ENCODE measurements at places on chromosomes 11 and 22.
A peak's percentile ranks its signal among the peaks of the same experiment; 100 is the strongest.

- no peak for DNase-seq
Observed at GRCh38 chr22:24822471-24822870, 16.5 kb downstream of the SGSM1 start.

DNA sequence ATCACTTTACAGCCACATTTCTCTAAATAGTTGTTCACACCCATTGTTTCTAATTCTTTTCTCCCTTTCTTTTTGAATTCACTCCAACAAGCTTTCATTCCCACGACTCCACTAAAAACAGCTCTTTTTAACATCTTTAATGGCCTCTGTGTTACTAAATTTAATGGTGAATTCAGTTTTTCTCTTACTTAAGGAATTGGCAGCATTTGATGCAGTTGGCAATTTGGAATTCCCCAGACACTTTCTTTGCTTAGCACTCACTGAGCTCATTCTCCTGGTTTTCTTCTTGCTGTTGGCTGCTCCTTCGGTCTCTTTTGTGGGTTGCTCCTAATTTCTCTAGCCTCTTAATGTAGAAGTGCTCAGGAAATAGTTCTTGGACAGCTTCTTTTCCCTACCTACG, 40.5 kb upstream of the OR9Q1 start:
- no peak for DNase-seq

- no peak for DNase-seq
Observed at GRCh38 chr22:22380098-22381030, 128.2 kb downstream of the ZNF280B start.

DNA sequence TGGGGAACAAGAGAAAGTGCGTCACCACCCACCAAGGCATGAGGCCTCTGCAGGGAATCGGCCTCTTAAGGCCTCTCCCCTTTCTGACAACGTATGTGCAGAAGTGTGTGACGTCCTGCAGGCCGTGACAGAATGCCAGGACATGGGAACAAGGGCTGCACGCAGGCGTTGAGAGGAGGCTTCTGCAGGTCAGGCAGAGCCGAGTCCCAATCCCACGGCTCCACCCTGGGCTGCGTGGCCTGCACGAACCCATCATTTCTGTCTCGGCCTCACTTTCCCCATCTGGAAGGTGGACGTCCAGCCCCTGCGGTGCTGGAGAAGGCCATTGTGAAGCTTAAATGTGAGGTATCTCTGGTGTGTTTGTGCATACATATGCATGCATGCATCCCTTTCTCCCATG, 61.8 kb downstream of the SHANK2 start:
- DNase-seq, result no peak

DNA sequence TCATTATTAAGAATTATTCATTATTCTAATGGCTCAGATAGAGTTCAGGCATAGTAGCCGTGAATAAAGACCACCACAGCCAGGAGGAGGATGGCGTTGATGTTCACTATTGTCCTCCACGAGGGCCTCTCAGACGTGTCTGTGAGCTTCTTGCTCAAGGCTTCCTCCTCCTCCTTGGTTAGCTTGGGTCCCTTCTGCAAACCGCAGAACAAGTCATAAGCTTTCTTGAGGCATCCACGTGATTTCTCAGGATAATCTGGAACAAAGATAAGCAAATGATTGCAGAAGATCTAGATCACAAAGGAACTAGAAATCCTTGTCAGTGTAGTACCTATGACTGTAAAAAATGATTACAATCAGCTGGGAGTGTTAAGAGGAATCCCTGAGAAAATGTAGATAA, 13.6 kb upstream of the RFPL2 start:
- DNase-seq, result no peak

GRCh38 chr11:26834601-26835000, 112.7 kb upstream of the SLC5A12 start:
- no peak for DNase-seq

DNA sequence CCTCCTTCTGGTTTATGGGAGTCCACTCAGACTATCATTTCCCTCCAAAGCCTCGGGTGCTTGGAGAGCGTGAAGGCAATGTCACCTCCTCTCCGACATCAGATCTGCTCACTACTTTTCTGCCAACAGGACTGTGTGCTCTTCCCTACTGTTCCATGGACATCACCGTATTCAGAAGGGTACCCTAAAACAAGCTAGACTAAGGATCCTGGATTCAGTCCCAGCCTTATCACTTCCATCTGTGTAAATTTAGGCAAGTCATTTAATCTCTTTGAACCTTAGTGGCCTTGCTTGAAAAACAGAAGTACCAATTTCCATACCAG, 78.2 kb downstream of the KCNC1 start:
- DNase-seq, result no peak

GRCh38 chr11:1511937-1512496, 25.4 kb upstream of the MOB2 start:
- no peak for DNase-seq

DNA sequence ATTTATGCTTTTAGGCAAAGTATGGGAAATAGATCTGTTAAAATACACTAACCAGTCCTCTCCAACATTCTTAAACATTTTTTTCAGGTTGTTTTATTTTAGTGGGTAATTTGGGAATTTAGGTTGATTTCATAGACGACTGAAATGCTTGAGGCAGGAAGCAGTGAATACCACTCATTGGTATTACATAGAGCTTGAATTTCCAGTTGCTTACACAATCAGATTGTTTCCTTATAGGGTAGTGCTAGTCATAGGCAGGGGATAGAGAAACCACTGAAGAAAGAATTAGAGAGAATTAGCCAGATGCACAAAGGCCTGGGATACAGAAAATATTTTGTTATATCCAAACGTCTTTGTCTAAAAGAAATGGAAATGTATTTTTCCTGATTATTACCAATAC, 23.9 kb upstream of the LYVE1 start:
- no peak for DNase-seq

GRCh38 chr11:19561011-19561410, 151.6 kb upstream of the NAV2 start:
- DNase-seq, result no peak

- peak; percentile 52 for DNase-seq
Observed at GRCh38 chr11:36057379-36058042, 113.6 kb downstream of the LDLRAD3 start.

DNA sequence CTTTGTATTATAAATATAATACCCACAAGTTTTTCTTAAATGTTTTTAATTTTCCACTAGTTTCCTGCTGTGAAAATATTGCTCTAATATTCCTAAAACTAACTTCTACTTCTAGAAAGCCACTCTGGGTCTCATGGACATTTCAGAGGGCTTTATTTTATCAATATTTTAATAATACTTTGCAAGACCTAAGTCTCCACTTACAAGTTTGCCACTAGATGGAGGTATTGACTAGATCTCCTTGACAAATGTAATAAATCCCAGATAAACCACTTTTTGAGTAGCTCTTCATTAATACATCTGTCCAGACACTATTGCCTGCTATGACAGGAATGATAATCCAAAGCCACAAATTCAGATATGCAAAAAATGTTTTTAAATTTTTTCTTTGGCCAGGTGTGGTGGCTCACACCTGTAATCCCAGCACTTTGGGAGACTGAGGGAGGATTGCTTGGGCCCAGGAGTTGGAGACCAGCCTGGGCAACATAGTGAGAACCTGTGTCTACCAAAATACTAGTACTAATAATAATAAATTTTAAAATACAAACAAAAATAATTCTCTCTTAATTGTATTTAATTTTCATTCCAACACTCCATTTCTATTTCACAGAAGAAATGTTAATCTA, 3.5 kb upstream of the ACAT1 start:
- DNase-seq, result peak; percentile 36

GRCh38 chr11:75477614-75477935, 44.6 kb upstream of the KLHL35 start:
- DNase-seq, result no peak

- DNase-seq, result no peak
Observed at GRCh38 chr11:36240801-36241200, 48.4 kb downstream of the COMMD9 start.

- peak; percentile 19 for DNase-seq
Observed at GRCh38 chr22:28143241-28143865, 224.3 kb upstream of the PITPNB start.

DNA sequence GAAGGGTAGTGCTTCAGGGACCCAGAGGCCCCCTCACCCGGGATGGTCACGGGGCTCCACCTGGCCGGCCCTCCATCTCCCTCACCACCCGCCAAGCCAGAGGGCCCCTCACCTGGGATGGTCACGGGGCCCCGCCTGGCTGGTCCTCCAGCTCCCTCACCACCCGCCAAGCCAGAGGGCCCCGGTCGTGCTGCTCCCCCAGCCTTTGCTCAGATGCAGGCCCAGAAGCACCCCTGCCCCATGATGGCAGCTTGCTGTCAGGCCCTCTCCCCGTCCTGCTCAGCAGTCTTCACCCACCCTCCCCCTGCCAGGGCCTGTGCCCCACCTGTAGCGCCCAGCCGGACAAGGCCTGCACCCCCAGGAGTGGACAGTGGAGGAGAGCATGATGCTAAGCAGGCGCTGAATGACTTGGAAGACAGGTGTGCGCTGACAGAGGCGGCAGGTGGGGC, 7.3 kb downstream of the DENND6B start:
- DNase-seq, result no peak

- peak; percentile 47 for DNase-seq
Observed at GRCh38 chr22:36493690-36494110, 12.3 kb upstream of the TXN2 start.

GRCh38 chr11:64660706-64661105, 62.3 kb downstream of the NRXN2 start:
- DNase-seq, result no peak

Measured in hindlimb muscle (tissue), 1 donor.